Stimulated activated naive CD8-positive, alpha-beta T cell treated with anti-CD3 and anti-CD28 coated beads, Interleukin-15, amount 100 ng/mL, for 72 hours (primary cell): ENCODE measurements at places on chromosomes 16 and 17.

DNA sequence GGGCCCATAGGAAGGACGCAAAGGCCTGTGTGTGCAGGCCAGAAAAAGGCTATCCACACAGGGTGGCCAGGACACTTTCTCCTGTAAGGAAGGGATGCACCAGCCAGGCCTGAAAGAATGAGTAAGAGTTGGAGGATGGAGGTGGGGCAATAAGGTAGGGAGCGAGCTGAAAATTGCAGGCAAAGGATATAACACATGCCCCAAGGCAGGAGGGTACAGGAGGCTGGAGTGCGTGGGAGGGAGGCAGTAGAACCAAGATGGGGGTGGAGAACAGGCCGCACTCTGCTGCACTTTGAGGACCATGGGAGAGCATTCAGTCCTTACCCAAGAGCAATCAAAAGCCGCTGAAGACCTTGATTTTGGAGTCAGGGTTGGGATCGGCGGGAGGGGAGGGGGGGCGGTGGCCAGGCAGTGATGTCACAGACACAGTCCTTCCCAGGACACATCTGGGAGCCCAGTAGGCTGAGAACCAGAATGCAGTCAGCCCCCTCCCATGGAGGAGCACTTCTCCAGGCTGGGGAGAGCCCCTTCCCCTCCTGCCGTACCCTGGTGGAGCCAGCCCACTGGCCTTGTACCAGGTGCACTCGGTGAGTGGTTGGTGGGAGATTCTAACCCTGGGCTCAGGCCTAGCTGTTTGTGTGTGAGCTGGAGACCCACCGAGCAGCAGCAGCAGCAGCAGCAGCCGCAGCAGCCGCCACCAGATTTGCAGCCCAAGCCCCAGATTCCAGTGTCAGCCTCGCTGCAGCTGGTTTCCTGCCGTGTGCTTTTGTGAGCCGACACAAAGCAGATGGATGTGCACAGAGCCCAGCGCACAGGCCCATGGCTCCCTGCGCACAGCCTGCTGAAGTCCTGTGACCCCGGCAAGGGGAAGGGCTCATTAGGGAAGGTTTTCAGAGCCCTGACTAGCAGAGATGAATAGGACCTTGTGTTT is 17.5 kb downstream of the ANKRD40 start:
- DNase-seq: no peak

- DNase-seq: no peak
Measured at GRCh38 chr17:6789146-6789545, 13.1 kb downstream of the FBXO39 start.

DNA sequence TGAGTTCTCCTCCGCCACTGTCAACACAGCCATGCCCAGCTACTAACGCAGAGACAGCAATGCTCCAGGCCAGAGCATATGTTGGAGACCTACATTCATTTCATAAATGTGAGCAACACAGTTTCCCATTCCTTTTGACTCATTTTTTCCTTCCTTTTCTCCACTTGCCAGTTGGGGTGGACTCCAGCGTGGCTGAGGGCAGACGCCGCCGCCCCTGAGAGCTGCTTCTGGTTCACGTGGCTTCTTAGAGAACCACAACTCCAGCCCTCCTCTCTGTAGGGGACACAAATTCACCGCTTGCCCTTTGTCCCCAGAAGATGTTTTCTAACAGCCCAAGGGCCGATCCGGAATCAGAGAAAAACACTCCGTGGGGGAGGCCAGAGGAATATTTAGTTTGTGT is 45.8 kb upstream of the ZCCHC14 start:
- DNase-seq: peak; percentile 30

GRCh38 chr16:11503566-11503965 is 83.2 kb downstream of the LITAF start:
- DNase-seq: no peak

DNA sequence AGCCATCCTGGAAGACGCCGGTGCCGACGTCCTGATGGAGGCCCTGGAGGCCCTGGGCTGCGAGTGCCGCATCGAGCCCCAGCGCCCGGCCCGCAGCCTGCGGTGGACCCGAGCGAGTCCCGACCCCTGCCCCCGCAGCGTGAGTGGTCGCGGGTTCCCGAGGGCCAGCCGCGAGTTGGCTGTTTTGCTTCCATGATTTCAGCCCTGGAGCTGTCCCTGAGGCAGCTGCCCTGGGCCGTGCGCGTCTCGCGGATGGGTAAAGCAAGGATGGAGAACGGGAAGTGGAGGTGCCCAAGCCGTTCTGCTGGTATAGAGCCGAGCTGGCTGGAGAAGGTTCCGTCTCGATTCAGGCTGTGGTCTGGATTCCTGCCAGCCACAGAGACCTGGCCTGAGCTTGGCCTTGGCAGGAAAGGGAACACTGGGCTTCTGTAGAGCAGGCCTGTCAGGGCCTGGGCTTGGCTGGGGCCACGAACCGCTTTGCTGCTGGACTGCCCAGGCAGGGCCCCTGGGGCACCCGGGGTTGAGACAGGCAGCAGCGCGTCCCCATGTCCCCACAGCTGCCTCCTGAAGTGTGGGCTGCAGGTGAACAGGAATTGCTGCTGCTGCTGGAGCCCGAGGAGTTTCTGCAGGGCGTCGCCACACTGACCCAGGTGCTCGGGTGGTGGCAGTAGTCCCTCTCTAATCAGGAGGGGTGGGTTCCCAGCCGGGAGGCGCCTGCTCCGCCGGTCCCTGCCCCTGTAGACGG is 941 bp upstream of the MRPS34 start:
- DNase-seq: peak; percentile 42

DNA sequence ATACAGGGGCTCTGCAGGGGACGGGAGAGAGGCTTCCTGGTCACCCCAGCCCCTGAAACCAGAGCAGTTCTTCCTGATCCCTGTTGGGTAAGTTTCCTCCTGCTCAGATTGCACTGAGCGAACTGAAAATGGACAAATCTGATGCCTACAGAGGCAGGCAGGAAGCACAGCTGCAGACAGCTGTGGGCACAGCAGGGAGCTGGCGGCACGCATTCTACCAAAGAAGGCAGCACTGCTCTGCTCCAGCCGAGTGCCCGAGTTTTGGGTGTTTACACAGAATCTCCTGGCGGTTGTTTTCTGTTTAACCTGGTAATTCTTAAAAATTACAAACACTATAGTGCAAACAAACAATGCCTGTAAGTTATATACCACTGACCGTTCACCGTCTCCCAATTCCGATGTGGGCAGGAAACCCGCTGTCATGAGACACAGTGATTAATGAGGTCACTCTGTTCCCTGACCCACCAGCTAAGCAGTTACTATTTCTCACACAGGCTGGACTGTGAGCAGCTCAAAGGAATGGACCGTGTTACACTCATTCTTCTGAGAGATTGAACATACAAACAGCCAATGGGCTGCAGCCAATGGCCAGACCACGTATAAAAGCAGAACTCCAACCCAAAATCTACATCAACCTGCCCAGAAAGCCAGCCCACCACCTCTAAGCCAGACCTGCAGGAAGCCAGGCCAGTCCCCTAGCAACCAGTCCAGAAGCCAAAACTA is 25.5 kb downstream of the NSMCE1 start:
- no peak for DNase-seq
